Stimulated activated CD4-positive, alpha-beta T cell treated with anti-CD3 and anti-CD28 coated beads, Interleukin-2, amount 100 ng/mL, for 24 hours (primary cell): ENCODE measurements at places on chromosomes 4 and X.

DNA sequence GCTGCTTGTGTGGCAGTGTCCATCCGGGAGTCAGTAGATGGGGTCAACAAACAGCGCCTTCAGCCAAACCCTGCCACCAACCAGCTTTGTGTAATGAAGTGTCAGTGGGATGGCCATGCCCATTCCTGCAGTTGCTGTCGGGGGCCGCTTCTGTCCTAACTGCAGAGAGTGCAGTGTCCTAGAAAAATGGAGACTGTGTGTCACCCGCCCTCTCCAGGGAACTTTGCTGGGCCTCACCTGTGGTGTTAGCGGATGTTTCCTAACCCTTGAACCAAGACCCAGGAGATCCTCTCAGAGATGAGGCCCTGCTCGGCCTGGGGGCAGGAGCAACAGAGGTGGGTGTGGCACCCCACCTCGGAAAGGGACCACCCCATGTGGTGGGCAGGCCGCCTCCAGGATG lies 35.3 kb upstream of the HGFAC start:
- no peak for DNase-seq

GRCh38 chr4:123102897-123103471 lies 180.6 kb upstream of the NUDT6 start:
- no peak for DNase-seq

GRCh38 chr4:188282471-188283232 lies 143.4 kb downstream of the TRIML1 start:
- DNase-seq: no peak

DNA sequence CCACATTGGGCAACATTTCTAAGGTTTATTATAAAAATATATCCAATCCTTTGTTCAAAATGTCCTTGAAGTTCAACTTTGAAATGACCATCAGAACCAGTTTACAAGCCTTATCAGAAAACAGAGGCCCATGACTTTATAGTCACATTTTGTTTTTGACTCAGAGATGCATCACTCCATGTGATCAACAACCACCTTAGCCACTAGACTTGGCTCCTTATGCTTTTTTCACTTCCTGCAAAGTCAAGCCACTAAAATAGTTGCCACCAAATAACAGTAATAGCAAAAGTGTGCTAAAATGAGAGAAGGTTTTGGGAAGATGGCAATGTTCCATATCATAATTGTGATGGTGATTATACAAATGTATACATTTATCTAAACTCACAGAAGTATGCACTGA lies 181.7 kb downstream of the MAML3 start:
- DNase-seq: no peak

DNA sequence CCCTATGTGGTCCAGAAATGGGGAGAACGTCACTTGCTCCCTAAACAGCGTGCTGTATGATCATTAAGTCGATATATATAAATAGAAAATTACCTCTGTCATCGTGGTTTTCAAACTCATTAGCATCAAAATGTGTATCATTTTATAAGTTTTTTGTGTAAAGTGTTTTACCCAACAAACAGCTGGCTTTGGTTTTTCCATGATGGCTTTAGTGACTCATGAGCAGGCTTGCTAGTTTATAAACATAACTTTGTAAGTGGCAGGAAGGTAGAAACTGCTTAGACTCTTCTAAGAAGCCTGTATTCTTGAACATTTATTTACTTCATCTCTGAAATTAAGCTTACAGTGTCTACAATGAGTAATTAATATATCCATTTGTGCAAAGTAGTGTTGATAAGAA lies 108.4 kb upstream of the DIPK2B start:
- DNase-seq: no peak

- DNase-seq: no peak
Observed at GRCh38 chrX:122546269-122546668, 637.8 kb upstream of the GRIA3 start.

DNA sequence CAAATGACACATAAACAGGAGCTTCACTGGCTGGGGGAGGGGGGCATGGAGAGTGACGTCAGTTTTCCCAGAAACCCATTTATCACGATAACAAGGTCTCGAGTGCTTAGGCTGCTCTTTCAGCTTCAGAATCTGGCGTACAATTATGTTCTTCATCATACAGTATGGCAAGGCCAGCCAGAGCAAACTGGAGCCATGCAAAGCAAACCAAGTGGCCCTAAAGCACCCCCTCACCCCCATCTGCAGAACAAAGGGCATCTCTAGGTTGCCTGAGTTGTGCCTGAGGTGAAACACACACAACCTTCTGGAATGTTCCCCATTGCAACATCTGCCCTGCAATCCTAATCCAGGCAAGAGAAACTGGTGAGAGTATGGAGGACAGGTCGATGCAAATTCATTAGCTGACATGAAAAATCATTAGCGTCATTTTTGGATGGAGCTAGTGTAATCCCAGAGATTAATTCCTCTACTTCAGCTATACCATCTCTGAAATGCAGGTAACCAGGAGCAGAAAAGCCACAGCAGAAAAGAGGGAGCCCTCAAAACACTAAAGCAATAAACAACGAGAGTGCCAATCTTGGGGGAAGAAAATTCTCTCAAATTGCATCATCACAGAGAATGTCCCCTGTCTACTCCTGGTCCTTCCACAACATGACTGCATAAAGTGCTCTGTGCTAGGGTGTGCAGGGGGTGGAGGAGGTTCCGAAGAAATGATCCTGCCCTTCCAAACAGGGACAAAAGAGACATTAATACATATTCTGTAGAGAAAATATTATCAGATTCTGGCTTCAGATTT lies 1.8 kb downstream of the SEPTIN6 start:
- peak; percentile 72 for DNase-seq

DNA sequence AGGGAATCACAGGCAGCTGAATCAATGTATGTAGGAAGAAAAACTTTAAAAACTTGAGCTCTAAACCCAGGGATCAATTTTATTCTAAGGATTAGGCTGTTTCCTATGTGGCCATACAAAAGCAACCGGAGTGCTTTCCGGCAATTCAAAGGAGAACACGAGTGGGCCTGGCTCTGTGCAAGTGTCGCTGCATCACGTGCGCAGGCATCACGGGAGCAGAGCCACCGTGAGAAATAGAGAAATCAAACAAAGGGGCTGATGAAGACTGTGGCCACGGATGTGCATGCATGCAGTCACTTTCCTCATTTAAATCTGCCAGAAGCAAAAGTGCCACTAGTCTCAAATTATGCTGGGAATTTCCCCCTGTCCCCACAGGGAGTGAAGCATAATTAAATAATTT lies 196.9 kb downstream of the NSUN7 start:
- DNase-seq: no peak

DNA sequence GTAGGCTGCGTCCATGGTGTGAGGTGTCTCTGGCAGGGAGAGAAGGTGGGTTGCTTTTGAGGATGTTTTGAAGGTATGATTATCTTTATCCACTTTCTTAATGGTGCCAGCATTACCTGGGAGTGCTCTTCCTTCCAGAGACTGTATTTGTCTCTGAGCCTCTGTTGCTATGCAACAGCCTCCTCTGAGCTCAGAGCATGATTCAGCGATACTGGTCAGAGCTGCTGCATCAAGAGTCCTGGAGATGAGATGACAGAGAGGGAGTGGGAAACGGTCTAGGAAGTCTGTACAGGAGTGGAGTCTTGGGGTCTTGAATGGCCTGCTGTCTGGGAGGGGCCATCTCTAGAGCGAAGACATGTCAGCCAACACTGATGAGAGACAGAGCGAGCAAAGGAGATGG lies 104.4 kb upstream of the RAB40AL start:
- DNase-seq: no peak

DNA sequence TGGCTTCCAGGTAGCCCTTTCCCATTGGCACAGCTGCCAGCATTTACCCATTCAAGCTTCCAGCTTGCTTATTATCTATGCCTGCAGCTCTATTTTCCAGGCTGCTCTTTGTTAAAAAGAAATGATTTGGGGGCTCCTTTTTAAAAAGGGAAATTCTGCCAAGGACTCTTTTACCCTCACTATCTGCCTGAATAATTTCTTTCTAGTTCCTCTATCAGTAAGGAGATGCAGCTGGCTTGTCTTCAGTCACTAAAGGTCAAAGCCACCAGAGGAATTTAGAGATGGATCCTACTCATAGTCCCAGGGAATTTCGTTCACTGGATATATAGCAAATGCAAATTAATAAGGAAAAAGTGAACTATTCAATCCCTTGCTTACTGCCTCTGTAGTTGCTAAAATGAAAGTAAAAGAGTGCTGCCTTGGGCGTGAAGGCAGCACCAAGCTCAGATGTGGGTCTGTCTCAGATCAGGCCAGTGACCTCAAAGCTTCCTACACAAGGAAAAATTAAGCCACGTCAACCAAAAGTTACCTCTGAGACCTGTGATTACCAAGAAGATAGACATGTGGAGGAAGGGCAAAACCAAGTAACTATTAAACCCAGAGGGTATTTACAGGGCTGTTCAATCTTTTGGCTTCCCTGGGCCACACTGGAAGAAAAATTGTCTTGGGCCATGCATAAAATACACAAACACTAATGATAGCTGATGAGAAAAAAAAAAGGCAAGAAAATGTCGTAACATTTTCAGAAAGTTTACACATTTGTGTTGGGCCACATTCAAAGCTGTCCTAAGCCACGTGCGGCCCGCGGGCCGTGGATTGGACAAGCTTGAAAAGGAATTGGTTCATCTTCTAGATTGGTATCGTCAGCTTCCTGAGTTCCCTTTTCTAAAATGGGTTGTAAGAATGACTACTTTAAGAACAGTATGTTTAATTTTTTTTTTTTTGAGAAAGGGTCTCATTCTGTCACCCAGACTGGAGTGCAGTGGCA lies 5.3 kb downstream of the ARSF start:
- DNase-seq: no peak

GRCh38 chrX:45986971-45987370 lies 558.2 kb downstream of the ZNF674 start:
- no peak for DNase-seq

DNA sequence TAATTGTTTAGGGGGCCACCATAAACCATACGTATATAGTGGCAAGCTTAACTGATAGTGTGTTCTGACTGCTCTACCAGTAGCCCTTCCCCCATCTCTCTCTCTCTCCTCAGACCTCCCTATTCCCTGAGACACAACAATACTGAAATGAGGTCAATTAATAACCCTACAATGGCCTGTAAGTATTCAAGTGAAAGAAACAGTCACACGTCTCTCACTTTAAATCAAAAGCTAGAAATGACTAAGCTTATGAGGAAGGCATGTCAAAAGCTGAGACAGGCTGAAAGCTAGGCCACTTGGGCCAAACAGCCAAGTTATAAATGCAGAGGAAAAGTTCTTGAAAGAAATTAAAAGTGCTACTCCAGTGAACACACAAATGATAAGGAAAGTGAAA lies 78.0 kb downstream of the PRDM5 start:
- DNase-seq: no peak

GRCh38 chr4:57042711-57043169 lies 64.0 kb downstream of the POLR2B start:
- no peak for DNase-seq

DNA sequence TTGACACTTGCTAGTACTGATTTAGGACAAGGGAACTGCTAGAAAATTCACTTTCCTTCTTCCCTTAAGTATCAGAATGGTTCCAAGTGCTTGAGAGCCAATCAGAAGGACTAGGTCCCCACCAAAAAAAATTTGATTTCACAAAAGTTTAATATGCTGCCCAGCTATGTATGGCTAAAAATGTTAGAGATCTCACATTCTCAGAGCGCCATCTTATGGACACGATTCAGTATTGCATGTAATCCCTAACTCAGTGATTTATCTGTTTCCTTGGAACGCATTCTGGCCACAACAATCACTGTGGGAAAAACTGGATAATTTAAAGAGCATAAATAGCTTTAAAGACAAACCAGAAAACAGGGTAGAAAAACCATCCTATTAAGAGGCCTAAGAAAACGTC lies 255.1 kb upstream of the GPC4 start:
- DNase-seq: no peak

- no peak for DNase-seq
Observed at GRCh38 chrX:6644411-6644810, 109.5 kb upstream of the VCX3A start.
